ENCODE measurements at places on chromosomes 5 and 9.

DNA sequence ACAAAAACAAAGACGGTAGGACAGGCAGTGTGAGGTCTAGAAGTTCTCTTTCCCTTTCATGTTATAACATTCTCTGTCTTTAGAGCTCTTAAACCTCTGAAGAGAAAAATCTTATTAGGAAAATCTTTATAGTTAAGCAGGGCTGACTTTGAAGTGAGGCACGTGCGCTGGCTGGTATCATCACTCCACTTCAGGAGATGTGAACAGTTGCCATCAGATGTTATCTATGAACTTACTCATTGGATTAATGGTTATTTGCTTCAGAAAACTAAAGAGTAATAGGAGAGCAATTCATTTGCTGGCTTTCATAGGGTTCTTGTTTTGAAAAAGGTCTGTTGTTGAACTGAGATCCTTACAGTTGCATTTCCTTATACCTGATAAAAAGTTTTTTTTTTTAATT, 25.7 kb downstream of the LRRTM2 start:
- DNase-seq = no peak

- no peak for DNase-seq
Observed at GRCh38 chr5:73812457-73812856, 186.5 kb downstream of the ARHGEF28 start.

DNA sequence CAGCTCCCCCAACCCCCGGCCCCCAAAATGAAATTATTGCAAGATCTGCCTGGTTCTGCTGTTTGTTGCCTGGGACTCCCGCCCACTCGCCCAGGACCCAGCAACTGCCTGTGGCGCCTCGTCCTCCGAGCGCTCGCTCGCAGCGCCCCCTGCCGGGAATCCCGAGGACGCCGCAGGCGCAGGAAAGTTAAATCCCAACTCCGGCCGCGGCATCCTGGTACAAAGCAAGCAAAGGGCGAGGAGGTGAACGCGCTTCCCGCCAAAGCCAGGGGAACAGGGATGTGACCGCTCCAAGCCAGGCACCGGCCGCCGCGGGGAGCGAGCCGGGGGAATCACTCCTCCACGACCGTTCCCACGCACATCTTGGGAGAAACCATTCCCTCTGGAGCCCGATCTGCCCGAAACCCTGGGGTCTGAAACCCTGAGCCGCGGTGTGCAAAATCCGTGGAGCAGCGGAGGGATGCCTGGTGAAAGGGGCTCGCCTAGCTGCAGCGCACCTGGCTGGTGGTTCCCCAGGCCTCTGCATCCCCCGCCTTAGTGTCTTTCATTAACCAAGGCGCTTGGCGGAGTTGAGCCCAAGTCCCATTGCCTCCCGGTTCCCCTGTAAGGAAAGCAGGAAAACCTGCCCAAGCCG, 1.3 kb downstream of the SEMA5A start:
- peak; percentile 81 for DNase-seq

GRCh38 chr5:66757219-66757833, 161.1 kb downstream of the MAST4 start:
- DNase-seq = peak; percentile 71

- DNase-seq = peak; percentile 43
Observed at GRCh38 chr5:106843812-106844416, 826.8 kb downstream of the EFNA5 start.

DNA sequence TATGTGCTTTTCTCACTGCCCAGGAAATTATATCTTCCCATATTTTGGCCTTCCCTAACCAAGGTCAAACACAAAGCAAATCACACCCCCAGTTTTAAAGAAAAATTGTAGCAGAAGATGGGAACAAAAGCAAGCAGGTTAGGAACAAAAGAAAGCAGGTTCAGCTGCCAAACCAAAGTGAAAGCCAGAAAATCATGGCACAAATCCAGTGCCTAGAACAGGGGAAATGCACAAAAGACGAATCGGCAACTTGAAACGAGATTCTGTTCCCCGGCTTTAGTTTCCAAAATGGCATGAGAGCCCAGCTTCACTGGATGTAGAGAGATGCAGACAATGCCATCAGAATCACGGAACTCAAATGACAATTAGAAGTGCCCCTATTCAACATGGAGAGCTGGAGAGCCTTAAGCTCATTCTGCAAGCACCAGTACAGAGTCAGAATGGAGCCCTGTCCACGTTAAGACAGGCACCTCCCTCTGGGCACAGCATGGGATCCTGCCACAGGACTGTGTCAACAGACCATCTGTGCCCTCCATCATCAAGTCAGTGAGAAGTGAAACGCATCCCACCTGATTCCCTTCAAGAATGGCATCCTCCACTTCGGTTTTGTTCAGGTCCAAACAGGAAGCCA, 13.8 kb downstream of the DNAH5 start:
- DNase-seq = no peak

DNA sequence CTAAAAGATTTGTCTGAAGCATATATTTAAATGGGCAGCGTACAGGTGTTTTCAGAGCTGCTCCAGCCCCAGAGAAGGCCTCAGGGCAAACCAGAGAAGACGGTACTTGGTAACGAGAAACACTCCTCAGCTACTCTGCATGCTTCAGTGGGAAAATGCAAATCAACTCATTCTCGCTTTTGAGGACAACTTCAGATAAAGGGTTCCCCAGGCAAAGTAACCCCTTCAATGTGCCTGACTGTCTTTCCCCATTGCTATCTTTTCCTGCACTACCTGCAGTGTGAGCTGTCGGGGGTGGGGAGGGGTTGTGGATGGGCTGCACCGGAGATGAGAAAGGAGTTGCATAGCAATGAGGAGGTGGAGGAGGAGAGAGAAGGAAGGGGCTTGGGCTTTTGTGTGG, 339.7 kb upstream of the CLINT1 start:
- peak; percentile 52 for DNase-seq

GRCh38 chr5:143213851-143214363, 189.6 kb downstream of the NR3C1 start:
- DNase-seq = peak; percentile 66
